ENCODE measurements at places on chromosomes 5 and 9. TPM values are rescaled to one million over a fixed set of nuclear protein-coding genes. Genes with fewer than 3 reads are reported as not detected.
A peak's percentile ranks its signal among the peaks of the same experiment; 100 is the strongest.

AQP3 gene
- 135 TPM for total RNA-seq

CFAP90 gene
- 3.6 TPM for total RNA-seq

PCSK1 gene
- 1.0 TPM for total RNA-seq

DNA sequence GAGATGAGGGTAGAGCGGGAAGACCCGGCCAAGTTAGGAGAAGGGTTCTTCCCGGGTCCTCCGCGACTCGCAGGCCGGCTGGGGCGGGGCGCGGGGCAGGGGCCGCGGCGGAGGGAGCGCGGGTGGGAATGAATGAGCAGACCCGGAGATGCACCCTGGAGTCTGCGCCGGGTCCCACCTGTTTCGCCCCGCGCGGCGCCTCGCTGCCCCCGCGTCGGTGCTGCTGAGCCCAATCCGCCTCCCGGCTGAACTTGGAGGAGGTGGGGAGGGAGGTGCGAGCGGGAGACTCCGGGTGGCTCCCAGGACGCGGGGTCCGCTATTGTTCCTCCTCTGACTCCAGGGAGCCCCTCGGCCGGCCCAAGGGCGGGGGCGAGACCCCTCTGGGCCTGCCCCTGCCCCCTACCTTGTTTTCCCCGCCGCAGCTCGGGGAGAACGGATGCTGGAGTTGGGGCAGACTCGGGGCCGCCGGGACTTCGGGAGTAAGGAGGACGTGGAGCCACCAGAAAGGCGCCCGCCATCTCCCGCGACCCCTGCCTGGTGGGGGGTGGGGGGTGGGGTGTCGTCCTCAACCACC, 659 bp downstream of the RAI14 start:
- DNase-seq = peak; percentile 75

DNA sequence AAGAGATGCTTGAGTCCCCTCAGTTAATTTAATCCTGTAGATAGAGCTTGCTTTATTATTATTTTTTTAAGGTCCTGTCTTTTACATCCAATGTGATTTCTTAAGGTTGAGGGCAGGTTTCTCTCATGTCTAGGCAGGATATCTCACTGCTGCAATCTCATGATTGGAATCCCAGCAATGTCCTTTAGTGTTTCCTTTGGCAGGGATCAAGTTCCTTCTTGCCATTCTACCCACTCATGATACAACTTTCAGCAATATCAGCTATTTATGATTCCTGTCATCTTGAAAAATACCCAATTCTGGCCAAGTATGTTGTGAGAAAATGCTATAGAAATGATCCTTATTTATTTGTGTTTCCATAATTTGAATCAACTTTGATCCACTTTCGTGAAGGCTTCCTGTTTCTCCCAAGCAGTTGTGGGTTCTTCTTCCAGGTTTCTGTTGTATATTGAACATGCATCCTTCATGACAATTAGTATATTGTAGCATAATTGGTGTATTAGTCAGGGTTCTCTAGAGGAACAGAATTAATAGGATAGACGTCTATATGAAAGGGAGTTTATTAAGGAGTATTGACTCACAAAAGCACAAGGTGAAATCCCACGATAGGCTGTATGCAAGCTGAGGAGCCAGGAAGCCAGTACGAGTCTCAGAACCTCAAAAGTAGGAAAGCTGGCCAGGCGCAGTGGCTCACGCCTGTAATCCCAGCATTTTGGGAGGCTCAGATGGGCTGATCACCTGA, 18.4 kb upstream of the VPS13A start:
- no peak for DNase-seq

- DNase-seq = no peak
Observed at GRCh38 chr5:106521701-106522100, 1149.0 kb downstream of the EFNA5 start.

- DNase-seq = no peak
Observed at GRCh38 chr5:107778647-107779046, 107.9 kb upstream of the EFNA5 start.

DNA sequence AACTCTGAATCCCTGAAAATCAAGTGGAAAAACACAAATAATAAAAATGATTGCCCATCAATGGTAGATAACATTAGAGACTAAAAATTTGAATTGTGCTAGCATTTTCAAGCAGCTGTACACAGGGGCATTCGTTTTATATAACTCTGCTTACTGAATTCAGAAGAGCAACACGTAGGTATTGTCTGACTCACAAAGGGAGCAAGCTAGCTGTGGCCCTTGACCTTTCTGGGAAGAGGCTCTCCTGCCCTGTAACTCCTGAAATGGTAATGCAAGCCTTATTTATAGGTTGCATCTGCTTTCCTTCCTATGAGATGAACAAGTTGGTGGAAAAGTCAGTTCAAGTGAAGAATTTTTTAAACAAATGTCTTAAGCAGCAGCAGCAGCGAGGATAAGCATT, 218.7 kb upstream of the EFNA5 start:
- no peak for DNase-seq

- no peak for DNase-seq
Observed at GRCh38 chr9:125913551-125913950, 166.4 kb downstream of the PBX3 start.

BNC2 gene
- 37.9 TPM for total RNA-seq

ZFP2 gene
- 2.7 TPM for total RNA-seq

- DNase-seq = no peak
Observed at GRCh38 chr9:79765466-79765865, 193.7 kb downstream of the TLE4 start.

- DNase-seq = no peak
Observed at GRCh38 chr5:142994218-142994617, 224.0 kb downstream of the ARHGAP26 start.

DNA sequence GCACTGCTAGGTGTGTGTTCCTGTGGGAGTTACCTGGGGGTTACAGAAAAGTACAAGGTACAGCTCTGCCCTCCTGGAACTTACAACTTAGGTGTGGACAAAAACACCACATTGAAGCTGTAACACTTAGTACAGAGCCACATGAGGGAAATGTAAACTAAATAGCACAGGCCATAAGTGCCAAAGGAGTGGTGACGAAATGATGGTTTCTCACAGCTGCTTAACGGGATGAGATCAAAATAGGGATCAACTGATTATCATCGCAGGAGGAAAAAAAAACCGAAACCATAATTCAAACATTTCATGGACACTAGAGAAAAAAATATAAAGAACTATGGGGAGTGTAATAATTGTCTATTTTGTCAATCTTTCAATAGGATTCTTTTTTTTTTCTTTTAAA, 5.9 kb downstream of the LIX1 start:
- DNase-seq = no peak

SH3PXD2B gene
- total RNA-seq = 22.8 TPM

- DNase-seq = no peak
Observed at GRCh38 chr5:137101544-137101943, 397.6 kb downstream of the SPOCK1 start.

DNA sequence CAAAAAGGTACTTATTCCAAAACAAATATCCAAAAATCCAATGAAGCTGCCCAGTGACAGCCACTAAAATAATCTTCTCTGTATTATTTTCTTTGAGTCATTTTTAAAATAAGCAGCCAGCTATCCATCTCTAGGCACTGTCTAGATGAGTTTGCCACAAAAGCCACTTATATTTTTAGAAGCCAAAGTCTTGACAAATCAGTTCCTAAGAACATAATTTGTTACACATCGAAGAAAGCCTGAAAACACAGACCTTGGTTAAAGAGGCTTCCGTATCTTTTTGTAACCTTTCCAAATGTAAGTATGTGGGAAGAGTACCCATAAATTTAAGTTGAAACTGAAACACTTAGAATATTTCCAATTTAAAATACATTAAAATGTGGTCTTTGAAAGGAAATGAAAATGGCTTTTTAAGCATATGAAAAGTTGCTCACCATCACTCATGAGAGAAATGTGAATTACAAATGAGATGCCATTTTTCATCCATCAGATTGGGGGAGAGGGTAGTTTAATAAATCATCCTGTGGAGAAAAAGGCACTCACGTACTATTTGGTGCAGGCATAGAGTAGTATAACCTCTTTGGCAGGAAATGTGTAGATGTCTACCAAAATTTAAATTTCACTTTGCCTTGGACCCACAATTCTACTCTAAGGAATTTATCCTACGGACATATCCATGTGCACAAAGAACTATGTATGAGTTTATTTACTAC, 180.4 kb downstream of the MLLT3 start:
- no peak for DNase-seq

GRCh38 chr5:166281433-166281832, 2010.0 kb upstream of the WWC1 start:
- peak; percentile 46 for DNase-seq

C5orf52 gene
- not detected for total RNA-seq

- no peak for DNase-seq
Observed at GRCh38 chr5:103667068-103667467, 104.5 kb upstream of the NUDT12 start.

- DNase-seq = no peak
Observed at GRCh38 chr5:77015938-77016569, 14.2 kb upstream of the AGGF1 start.

PHF24 gene
- 0.98 TPM for total RNA-seq
